Type B pancreatic cell (in vitro differentiated cells): ENCODE measurements at places on chromosomes 3 and 15. TPM values are rescaled to one million over a fixed set of nuclear protein-coding genes. Genes with fewer than 3 reads are reported as not detected.

UCN2 gene
- total RNA-seq, result 0.72 and 0.83 TPM in 2 replicates

PP2D1 gene
- not detected in 2 replicates for total RNA-seq

CLDN18 gene
- total RNA-seq, result 7.3 and 50.8 TPM in 2 replicates

SUSD5 gene
- 0.64 and 3.3 TPM in 2 replicates for total RNA-seq

ZPLD1 gene
- total RNA-seq, result 1.5 and 10.0 TPM in 2 replicates

SECISBP2L gene
- total RNA-seq, result 51.9 and 74.7 TPM in 2 replicates

TUSC7 gene
- not detected in 2 replicates for total RNA-seq

ROBO1 gene
- total RNA-seq, result 60.2 and 182 TPM in 2 replicates

SEMA4B gene
- 28.0 and 28.9 TPM in 2 replicates for total RNA-seq

CCR4 gene
- not detected in 2 replicates for total RNA-seq

CCDC71 gene
- 27.4 and 28.5 TPM in 2 replicates for total RNA-seq

DAZL gene
- total RNA-seq, result not detected in 2 replicates
